Thoracic aorta (tissue), 2 donors: ENCODE measurements at places on chromosomes 16 and 17.

- no peak for DNase-seq
Measured at GRCh38 chr16:19105131-19105530, 8.6 kb upstream of the ITPRIPL2 start.

- no peak for DNase-seq
Measured at GRCh38 chr17:17408236-17408794, 68.5 kb upstream of the MED9 start.

DNA sequence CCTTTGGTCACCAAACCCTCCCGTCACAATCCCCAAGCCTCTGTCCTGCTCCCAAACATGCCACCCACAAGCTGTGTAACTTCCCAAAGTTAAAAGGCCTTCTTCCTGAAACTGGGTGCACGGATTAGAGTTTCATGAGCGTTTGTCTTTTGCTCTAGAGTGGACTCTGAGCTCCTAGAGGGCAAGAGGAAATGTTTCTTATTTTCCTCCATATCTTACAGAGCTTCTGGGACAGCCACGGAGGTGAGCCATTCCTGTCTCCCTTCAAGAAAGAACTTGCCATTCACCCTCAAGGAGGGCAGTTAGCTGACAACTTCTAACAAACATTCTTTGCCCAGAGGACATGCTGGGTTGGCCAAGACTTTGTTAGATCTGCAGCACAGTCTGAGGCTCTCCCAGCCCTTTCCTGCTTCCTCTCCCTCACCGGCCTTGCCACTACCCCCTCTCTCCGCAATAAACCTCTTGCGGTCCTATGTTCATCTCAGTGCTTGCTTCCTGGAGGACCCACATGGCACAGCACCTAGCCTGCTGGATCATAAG, 2.6 kb upstream of the MYCBPAP start:
- no peak for DNase-seq

- no peak for DNase-seq
Measured at GRCh38 chr17:76747716-76748363, 9.9 kb downstream of the MFSD11 start.

- DNase-seq = no peak
Measured at GRCh38 chr17:49986396-49987289, 8.4 kb downstream of the DLX3 start.

DNA sequence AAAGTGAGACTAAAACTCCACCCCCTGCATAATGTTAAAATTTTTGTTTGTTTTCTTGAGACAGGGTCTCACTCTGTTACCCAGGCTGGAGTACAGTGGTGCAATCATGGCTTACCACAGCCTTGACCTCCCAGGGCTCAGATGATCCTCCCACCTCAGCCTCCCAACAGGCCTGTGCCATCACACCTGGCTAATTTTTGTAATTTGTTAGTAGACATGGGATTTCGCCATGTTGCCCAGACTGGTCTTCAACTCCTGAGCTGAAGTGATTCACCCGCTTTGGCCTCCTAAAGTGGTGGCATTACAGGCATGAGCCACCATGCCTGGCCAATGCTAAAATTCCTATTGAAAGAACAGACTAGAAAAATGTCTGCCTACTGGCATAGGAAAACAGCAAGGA, 103.8 kb downstream of the TRIM37 start:
- DNase-seq = no peak

GRCh38 chr16:67015313-67015731, 13.6 kb upstream of the CBFB start:
- DNase-seq = no peak

GRCh38 chr16:46428108-46429061, 192.8 kb downstream of the SHCBP1 start:
- no peak for DNase-seq
